Kasumi-1 (cell line): ENCODE measurements at places on chromosomes 6 and 20.

DNA sequence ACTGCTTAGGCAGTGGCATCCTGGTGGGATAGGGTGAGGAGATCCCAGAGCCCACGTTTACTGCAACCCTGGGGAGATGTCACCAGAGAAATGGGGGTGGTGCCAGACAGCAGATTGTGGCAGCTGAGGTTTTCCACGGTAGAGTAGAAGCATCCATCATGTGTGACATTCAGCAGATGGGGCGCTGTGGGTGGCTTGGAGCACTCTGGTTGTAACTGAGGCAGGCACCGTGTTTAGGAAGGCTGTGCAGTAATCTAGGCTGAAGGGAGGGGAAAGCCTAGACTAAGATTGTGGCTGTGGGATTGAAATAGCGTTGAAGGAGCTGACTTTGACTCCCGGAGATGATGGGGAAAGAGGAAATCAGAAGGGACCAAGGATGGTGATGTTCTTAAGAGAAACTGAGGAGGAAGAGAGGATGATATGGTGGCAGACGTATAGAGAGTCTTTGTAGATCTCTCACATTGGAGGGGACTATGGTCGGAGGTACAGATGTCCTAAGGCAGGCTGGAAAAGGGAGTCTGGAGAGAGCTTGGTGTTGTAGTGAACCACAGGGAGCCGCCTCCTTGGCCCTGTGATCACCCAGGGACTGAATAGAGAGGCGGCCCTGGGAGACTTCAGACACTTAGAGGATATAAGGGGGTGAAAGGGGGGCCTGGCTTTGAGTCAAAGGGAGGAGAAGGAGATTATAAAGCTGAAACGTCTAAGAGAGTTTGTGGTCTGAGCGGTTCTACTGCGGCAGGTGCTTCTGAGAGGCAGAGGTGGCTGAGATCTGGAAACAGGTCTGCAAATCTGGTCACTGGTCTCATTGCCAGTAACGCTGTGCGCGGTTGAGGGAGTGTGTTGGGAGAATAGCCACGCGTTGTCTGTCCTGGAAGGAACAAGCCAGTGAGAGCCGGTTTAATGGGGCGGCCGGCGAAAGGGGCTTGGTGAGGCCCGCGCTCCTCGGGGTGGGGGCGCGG, 792 bp upstream of the MICA start:
- no peak for DNase-seq

DNA sequence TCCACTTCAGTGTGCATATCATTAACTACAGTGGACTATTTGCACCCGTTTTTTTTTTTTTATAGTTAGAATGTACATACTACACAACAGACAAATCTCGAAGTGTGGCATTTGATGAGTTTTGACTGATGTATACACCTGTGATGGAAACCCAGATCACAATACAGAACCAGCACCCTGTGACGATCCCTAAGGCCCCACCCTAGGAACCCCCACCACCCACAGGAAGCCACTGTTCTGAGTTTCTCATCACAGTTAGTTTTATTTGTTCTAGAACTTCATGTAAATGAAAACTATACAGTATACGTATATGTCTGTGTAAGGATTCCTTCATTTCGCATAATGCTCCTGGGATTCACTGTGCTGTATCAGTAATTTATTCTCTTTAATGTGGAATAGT, 102.8 kb downstream of the IRF4 start:
- no peak for DNase-seq

DNA sequence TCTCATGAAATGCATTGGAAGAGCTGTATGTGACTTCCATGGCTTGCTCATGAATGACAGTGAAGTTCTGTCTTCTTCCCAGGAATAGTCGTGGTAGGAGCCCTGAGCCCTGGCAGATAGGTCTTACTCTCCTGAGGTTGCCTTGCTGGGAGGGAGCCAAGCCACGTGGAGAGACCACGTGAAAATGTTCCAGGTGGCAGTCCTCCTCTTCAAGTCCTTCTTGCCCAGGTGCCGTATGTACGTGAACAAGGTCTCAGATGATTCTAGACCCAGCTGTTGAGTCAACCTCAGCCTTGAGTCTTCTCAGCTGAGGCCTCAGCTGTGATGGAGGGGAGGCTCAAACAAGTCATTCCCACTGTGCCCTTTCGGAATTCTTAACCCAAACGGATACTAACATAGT, 192.4 kb upstream of the PRDM1 start:
- no peak for DNase-seq

DNA sequence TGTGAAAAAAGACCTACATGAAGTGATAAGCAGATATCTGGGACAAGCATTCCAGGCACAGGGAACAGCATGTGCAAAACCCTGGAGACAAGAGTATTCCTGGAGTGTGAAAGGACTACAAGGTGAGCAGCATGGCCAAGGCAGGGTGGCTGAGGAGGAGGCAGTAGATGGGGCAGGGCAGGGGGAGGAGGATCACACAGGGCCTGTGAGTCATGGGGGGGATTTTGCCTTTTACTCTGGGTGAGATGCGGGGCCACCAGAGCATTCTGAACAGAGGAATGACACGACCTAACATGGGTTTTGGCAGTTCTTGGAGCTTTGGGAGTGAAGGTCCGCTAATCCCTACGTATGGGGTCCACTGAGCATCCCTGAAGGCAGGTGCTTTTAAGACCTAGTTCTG, 69.8 kb upstream of the CCN6 start:
- DNase-seq = no peak

GRCh38 chr6:30000156-30000791, 57.9 kb downstream of the HLA-A start:
- no peak for DNase-seq

GRCh38 chr6:142907544-142907943, 37.4 kb downstream of the HIVEP2 start:
- DNase-seq = no peak

DNA sequence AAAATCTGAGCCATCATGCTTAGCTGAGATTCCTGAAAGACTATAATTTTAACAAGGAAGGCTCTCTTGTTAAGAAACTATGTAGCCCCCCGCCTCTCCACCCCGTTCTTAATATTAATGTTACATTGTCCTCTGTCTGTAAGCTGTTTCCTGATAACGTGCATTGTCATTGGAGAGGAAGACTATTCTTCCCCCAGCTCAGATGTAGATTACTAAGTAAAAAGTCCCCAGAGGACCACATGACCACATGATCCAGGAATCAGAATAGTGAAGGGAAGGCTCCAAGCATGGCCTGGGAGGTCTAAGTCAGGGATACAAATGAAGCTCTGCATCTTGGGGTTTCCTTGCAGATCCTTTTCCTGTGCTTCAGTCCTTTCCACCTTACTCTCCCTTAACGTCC, 106.4 kb downstream of the JARID2 start:
- DNase-seq = no peak

- no peak for DNase-seq
Measured at GRCh38 chr6:167238694-167239467, 52.2 kb upstream of the UNC93A start.

GRCh38 chr6:153670403-153671026, 368.5 kb upstream of the OPRM1 start:
- no peak for DNase-seq

DNA sequence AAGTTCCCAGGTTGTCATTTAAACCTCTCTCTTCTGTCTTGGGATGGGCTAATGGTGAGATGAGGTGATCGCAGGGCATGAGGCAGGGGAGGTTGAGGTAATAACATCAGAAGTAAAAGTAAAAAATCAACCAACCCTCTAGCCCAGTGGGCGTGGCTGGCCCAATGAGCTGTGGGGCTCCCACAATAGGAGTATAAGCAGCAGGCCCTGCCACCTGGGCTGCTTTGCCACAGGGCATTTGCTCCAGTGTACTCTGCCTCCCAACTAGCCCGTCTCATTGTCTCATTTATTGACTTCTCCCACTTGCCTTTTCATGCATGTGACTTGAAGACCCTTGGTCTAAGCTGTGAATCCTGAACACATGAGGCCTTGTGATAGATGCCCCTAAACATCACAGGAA, 62.8 kb downstream of the PHACTR3 start:
- no peak for DNase-seq

GRCh38 chr6:134170844-134171243, 118.4 kb upstream of the SLC2A12 start:
- DNase-seq = no peak

GRCh38 chr6:17497535-17498095, 102.5 kb upstream of the FAM8A1 start:
- no peak for DNase-seq

DNA sequence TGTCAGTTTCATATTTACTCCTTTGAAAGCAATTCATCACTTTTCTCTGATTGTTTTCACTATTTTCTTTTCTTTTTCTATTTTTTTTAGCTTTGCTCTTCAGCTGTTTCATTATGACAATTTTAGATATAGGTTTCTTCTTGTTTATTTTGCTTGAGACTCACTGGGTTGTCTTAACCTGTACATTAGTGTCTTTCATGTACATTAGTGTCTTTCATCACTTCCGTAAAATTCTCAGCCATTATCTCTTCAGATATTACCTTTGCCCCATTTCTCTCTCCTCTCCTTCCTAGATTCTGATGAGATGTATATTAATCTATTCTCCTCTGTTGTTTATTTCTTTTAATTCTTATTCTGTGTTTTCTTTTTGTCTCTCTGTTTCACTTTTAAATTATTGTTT, 14.5 kb upstream of the TBPL1 start:
- DNase-seq = no peak

GRCh38 chr6:113049190-113049589, 702.1 kb downstream of the RFPL4B start:
- DNase-seq = no peak

DNA sequence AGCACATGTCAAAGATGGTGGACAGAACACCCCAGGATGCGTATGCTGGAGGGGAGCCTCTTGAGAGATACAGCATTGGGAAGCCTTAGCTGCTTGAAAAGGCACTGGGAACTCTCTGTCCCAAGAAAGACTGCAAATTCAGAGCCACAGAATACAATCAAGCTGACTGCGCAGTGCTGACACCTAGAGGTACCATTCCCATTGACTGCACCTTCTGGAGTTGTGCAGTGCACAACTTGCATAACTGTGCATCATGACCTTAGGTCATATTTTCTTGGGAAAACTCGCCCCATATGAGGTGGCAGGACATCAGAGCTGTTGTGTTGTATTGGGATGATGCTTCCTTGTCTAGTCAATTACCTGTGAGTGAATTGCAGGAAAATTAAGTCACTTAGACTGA, 646.5 kb upstream of the NOX3 start:
- peak; percentile 6 for DNase-seq

- no peak for DNase-seq
Measured at GRCh38 chr6:164114051-164114450, 699.5 kb downstream of the QKI start.

- no peak for DNase-seq
Measured at GRCh38 chr6:170152124-170152926, 138.6 kb downstream of the DLL1 start.

DNA sequence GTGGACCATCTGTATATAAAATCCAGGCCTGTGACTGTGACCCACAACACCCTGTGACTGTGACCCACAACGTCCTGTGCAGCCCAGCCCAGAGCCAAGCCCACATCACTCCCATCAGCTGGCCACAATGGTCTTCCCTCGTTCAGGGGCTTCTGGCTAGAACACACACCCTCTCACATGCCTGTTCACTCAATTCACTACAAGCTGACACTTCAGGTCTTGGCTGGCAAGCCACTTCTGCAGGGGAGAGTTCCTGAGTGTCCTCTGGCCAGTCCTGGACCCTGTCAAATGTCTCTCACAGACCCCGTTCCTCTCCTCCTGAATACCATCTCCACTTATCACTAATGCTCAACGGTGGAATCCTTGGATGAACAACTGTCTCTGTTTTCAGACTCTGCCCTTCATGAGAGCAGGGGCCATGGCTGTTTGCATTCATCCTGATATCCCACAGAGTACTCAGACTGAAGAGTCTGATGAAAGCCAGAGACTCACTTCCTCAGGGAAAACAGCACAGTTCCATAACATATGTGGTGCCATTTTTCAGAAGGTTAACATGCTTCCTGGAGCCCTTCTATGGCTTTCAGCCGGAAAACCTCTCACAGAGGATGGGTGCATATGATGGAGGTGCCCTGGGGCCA, 56.0 kb downstream of the MYH7B start:
- no peak for DNase-seq

DNA sequence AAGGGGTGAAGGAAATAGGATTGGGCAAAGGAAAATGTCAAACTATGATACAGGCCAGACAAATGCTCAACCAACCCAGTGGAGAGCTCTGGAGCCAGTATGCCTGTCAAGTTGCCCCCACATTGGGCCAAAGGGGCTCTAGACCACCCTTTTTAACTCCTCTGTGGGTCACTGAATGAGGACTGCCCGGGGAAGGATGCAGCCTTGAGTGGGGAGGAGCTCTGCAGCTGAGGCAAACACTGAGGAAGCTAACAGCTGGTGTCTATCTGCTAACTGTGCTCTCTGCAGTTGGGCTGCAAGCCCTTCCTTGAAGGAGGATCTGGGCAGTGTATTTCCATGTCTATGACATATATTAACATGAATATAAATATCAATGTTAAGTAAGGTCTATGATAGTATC, 98.4 kb upstream of the PRSS16 start:
- peak; percentile 23 for DNase-seq

DNA sequence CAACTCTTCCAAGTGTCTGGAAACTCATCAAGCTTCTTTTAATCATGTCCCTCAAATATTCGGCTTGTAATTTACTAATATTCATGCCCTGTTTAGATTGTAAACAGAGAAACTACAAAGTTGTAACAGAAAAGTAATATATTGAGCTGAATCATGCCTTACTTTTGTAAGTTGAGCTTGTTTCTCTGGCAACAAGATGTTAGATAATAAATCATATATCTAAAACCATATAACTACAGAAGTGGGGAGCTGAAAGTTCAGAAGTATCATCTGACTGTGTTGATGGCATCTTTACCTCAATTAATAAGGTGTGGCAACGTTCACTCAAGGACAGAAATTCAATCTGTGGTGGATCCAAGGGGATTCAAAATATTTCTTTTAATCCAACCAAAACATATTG, 263.9 kb downstream of the PLCB1 start:
- DNase-seq = no peak

GRCh38 chr6:41824571-41825569, 37.4 kb downstream of the TOMM6 start:
- DNase-seq = no peak

- no peak for DNase-seq
Measured at GRCh38 chr6:5680095-5680494, 326.6 kb downstream of the NRN1 start.

GRCh38 chr20:12575352-12576095, 433.2 kb upstream of the SPTLC3 start:
- no peak for DNase-seq

- no peak for DNase-seq
Measured at GRCh38 chr6:119037941-119038623, 40.4 kb downstream of the FAM184A start.

DNA sequence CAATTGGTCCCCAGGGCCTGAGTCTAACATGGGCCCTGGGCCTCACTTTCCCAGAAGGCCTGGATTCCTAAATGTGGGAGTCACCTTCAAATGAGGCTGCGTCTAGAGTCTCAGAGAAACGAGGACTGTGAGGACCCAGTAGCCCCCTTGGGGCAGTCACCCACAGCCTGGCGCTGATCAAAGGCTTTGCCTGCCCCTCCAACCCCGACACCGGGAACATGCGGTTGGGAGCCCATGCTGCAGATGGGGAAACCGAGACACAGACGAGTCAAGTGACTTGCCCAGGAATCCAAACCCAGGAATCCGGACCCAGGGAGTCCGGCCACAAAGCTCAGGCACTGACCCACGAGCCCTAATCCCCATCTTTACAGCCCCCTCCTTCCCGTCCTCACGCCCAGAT, 209.7 kb downstream of the PREX1 start:
- no peak for DNase-seq
